A549 treated with RU486 at 1 μM for 4 hours (cell line): ENCODE measurements at places on chromosomes 5 and 9. TPM values are rescaled to one million over a fixed set of nuclear protein-coding genes. Genes with fewer than 3 reads are reported as not detected.

SPATA31C1 gene
- total RNA-seq = not detected in 5 replicates

ARHGEF28 gene
- total RNA-seq = 12.0 to 15.9 TPM (median 15.0 TPM) in 5 replicates

NRG2 gene
- total RNA-seq = 1.8 to 2.8 TPM (median 2.1 TPM) in 5 replicates

XPA gene
- 11.3 to 17.4 TPM (median 13.6 TPM) in 5 replicates for total RNA-seq

AFAP1L1 gene
- total RNA-seq = 5.1 to 7.9 TPM (median 6.6 TPM) in 5 replicates

PCDHGC5 gene
- 0.02 to 0.09 TPM in 2 of 5 replicates, not detected in the others for total RNA-seq

LMX1B gene
- 1.2 to 1.9 TPM (median 1.6 TPM) in 5 replicates for total RNA-seq

DNAJC21 gene
- total RNA-seq = 23.3 to 32.1 TPM (median 26.7 TPM) in 5 replicates

PCDHGA7 gene
- total RNA-seq = 0.67 to 1.1 TPM (median 0.88 TPM) in 5 replicates

SLC36A2 gene
- not detected in 5 replicates for total RNA-seq

SET gene
- total RNA-seq = 401 to 564 TPM (median 434 TPM) in 5 replicates

EQTN gene
- not detected in 5 replicates for total RNA-seq

MEGF9 gene
- 14.0 to 29.7 TPM (median 26.6 TPM) in 5 replicates for total RNA-seq

CER1 gene
- total RNA-seq = not detected in 5 replicates

INPP5E gene
- total RNA-seq = 11.7 to 21.4 TPM (median 19.0 TPM) in 5 replicates

SLC23A1 gene
- total RNA-seq = 0.87 to 1.6 TPM (median 1.3 TPM) in 5 replicates

DYNC2I2 gene
- total RNA-seq = 91.4 to 140 TPM (median 134 TPM) in 5 replicates

SCGB3A2 gene
- total RNA-seq = not detected in 5 replicates

SLC25A2 gene
- not detected in 5 replicates for total RNA-seq

PLAC8L1 gene
- total RNA-seq = 0.29 TPM in 1 of 5 replicates, not detected in the others

OBP2B gene
- not detected in 5 replicates for total RNA-seq

ANKRD33B gene
- total RNA-seq = 8.1 to 12.6 TPM (median 10.8 TPM) in 5 replicates

IFNA16 gene
- not detected in 5 replicates for total RNA-seq

TEX48 gene
- total RNA-seq = not detected in 5 replicates

FCN1 gene
- total RNA-seq = not detected in 5 replicates

INSYN2B gene
- 0.73 to 1.5 TPM (median 1.1 TPM) in 5 replicates for total RNA-seq

CD72 gene
- total RNA-seq = 0.25 to 0.30 TPM (median 0.30 TPM) in 3 of 5 replicates, not detected in the others

PHF24 gene
- total RNA-seq = 0.12 to 0.31 TPM (median 0.20 TPM) in 4 of 5 replicates, not detected in the other

LHX6 gene
- 0.32 to 0.39 TPM (median 0.38 TPM) in 5 replicates for total RNA-seq

TMEM161B gene
- 3.9 to 12.5 TPM (median 8.7 TPM) in 5 replicates for total RNA-seq

GABRA6 gene
- total RNA-seq = not detected in 5 replicates

PCDHB10 gene
- total RNA-seq = 0.06 TPM in 2 of 5 replicates, not detected in the others

RLN1 gene
- not detected in 5 replicates for total RNA-seq

ARHGEF39 gene
- 12.8 to 19.8 TPM (median 17.1 TPM) in 5 replicates for total RNA-seq

PDE8B gene
- 0.89 to 2.1 TPM (median 1.5 TPM) in 5 replicates for total RNA-seq

TAS2R1 gene
- not detected in 5 replicates for total RNA-seq

ADGRD2 gene
- total RNA-seq = not detected in 5 replicates

COL27A1 gene
- total RNA-seq = 9.0 to 14.8 TPM (median 11.3 TPM) in 5 replicates

KCNT1 gene
- not detected in 5 replicates for total RNA-seq

OTULINL gene
- 4.8 to 6.9 TPM (median 6.2 TPM) in 5 replicates for total RNA-seq

C5orf52 gene
- total RNA-seq = not detected in 5 replicates

ARID3C gene
- total RNA-seq = 0.07 to 0.17 TPM (median 0.13 TPM) in 3 of 5 replicates, not detected in the others

PANK3 gene
- total RNA-seq = 11.2 to 19.5 TPM (median 17.3 TPM) in 5 replicates

DOLK gene
- total RNA-seq = 27.4 to 35.9 TPM (median 35.3 TPM) in 5 replicates

WDR55 gene
- total RNA-seq = 28.6 to 30.9 TPM (median 29.2 TPM) in 5 replicates

TBC1D9B gene
- total RNA-seq = 51.5 to 65.6 TPM (median 59.1 TPM) in 5 replicates

LCN9 gene
- total RNA-seq = not detected in 5 replicates

BHMT2 gene
- total RNA-seq = 0.15 TPM in 1 of 5 replicates, not detected in the others

PKN3 gene
- total RNA-seq = 11.0 to 16.7 TPM (median 14.9 TPM) in 5 replicates

CAMK4 gene
- total RNA-seq = not detected in 5 replicates

FAM153A gene
- not detected in 5 replicates for total RNA-seq

MYOT gene
- total RNA-seq = not detected in 5 replicates

ABO gene
- not detected in 5 replicates for total RNA-seq

CREB3 gene
- 55.7 to 63.8 TPM (median 58.4 TPM) in 5 replicates for total RNA-seq

NR2F1 gene
- 3.6 to 6.0 TPM (median 4.9 TPM) in 5 replicates for total RNA-seq

GRM6 gene
- not detected in 5 replicates for total RNA-seq

PCDHB3 gene
- 0.03 to 0.06 TPM in 2 of 5 replicates, not detected in the others for total RNA-seq

PMPCA gene
- total RNA-seq = 70.4 to 109 TPM (median 79.7 TPM) in 5 replicates
